ENCODE measurements at places on chromosomes 13 and 19.

DNA sequence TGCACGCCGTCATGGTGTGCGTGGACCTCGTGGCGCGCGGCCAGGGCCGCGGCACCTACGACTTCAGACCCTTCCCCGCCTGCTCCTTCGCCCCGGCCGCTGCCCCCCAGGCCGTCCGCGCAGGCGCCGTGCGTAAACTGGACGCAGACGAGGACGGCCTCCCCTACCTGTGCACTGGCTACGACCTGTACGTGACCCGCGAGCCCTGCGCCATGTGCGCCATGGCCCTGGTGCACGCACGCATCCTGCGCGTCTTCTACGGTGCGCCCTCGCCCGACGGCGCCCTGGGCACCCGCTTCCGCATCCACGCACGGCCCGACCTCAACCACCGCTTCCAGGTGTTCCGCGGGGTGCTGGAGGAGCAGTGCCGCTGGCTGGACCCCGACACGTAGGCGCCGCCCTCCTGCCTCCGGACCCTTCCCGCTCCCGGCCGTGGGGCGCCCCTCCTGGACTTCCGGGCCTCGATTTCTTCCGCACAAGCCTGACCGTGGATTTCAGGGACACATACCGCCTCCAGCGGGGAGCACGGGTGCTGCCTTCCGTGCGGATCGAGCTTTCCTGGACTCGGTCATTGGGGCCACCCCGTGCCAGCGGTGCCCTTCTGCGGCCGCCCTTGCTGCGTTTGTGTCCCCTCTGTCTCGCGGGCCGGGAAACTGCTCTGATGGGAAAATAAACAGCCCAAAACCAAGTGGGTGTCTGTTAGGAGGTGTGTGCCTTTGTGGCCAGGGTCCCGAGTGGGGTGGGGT, 7.7 kb downstream of the ADAT3 start:
- DNase-seq, result no peak

GRCh38 chr19:14395710-14396336, 14.6 kb downstream of the ADGRE5 start:
- DNase-seq, result no peak

DNA sequence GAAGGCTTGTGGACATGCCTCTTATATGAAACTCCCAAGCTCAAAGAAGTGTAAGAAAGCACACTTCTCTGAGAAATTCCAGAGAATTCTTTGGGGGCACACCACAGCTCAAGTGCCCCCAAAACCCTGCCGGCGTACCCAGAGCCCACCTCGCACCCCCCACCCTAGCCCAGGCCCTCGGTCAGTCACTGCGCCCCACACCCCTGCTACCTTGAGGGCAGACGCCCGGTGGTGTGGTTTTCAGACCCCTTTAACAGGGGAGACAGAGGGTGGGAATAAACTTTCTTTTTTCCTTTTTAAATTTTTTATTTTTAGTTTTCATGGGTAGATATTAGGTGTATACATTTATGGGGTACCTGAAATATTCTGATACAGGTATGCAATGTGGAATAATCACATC, 29.5 kb downstream of the PEPD start:
- DNase-seq, result no peak

DNA sequence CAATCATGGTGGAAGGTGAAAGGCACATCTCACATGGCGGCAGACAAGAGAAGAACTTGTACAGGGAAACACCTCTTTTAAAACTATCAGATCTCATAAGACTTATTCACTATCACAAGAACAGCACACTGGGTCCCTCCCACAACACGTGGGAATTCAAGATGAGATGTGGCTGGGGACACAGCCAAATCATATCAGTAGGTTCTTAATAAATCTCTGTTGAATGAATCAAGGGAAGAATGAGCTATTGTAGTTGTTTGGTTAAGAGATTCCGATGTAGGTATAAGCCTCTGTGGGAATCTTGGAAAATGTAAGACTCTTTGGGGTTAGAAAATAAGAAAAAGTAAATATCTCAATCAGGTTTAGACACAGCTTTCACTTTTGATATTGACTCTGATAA, 400.2 kb downstream of the KCNRG start:
- no peak for DNase-seq

DNA sequence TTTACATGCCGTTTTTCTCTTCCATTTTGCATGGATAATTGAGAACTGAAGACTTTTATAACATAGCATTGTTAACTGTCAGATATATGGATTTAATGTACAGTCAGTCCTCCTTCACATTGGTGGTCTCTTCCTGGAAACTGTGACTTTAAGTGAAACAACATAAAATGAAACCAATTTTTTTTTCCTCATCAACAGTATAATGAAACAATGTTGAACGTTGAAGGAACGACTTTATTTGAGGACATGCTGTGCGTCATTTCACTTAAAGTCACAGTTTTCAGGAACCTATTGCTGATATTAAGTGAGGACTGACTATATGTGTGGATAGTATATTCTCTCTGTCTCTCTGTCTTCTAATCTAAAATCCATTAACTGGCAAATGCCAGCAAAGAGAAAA, 54.8 kb downstream of the COG3 start:
- DNase-seq, result no peak

GRCh38 chr19:33794683-33795369, 1.8 kb upstream of the KCTD15 start:
- DNase-seq, result no peak

- DNase-seq, result no peak
These were observed 21.5 kb downstream of the NECTIN2 start for GRCh38 chr19:44867578-44867977.

GRCh38 chr19:47056411-47056810, 8.0 kb upstream of the TMEM160 start:
- no peak for DNase-seq

DNA sequence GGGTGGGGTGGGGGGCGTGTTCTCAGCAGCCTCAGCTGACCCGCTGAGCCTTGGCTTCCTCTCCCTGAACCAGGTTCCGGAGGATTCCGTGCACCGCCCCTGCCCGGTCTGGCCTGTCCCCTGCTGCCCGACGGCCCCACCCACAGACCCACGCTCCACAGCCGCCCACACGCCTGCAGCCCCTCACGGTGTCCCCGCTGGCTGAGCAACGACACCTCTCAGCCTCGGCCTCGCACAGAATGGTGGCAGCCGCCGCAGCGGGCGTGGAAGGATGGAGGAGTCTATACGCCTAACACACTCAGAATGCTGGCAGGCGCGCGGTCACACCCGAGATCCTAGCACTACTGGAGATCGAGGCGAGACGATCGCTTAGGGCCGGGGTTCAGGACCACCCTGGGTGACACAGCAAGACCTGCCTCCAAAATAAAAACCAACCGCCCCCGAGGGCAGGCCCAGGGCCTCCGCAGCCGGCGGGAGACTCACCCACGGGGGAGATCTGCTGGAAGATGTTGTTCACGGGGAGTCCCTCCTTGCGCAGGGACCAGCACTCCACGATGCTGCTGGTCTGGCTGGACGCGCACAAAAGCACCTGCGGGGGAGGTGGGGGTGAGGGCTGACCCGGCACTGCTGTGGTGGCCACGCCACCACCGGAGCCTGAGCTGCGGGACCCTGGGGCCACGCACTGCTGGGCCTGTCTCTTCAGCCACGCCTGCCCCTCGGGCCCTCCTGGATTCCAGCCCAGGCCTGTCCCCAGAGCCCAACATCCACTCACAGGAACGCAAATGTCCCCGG, 8.4 kb downstream of the MED16 start:
- DNase-seq, result no peak

- DNase-seq, result no peak
These were observed 91.0 kb downstream of the UFM1 start for GRCh38 chr13:38440666-38441065.

- no peak for DNase-seq
These were observed 1.0 kb upstream of the PCDH8 start for GRCh38 chr13:52849291-52850071.

DNA sequence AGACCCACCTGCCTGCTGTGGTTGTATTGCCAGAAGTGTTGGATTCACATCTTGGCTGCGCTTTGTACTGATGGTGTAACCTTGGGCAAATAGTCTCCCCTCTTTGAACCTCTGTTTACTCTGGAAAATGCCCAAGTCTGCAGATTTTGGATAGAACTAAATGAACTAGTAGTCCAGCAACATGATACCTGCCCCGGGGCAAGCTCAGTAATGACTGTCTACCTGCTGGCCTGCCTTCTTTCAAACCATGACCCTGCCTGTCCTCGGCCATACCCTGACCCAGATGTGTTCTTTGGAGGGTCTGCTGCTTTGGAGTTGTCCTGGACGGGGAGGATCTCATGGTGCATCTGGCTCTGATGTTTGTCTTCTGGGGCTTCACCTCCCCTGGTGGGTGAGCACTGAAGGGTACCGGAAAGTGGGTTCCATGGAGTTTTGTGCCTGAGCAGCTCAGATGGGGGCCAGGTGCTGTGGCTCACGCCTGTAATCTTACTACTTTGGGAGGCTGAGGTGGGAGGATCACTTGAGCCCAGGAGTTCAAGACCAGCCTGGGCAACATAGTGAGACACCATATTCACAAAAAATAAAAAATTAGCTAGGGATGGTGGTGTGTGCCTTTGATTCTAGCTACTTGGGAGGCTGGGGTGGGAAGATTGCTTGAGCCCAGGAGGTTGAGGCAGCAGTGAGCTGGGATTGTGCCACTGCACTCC, 59.5 kb downstream of the TNFRSF19 start:
- DNase-seq, result no peak

DNA sequence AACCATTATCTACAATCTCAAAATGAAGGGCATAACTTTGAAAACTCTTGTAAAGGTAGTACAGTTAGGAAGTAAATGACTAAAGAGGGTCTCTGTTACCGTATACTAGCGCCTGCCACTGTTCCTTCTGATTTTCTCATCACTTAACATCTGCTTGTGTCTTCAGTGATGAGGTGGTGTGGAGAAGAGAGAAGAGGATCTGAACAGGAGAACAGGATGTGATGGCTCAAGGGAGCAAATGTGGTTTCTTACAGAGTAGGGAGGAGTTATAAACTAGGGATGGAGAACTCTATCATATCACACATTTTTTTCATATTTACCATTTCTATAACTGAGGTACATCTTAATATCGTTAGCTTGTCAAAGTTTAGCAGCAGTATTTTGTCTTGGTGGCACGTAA, 1.1 kb downstream of the KCTD4 start:
- DNase-seq, result no peak

DNA sequence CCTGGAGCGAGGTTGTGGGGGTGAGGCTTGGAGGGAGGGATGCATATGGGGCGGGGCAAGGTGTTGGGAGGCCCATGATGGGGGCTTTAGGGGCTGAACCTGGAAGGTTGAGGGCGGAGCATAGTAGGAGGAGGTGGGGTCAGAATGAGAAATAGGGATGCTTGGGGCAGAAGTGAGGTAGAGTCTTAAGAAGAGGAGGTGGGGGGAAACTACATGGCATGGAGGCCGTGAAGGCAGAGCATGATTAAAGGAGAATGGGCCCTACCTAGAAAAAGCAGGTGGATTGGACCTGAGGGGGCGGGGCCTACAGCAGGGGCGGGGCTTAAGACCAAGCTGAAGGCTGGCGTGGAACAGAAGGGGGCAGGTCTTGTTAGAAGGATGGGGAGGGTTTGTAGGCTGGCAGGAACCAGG, 799 bp downstream of the NR1H2 start:
- DNase-seq, result no peak

DNA sequence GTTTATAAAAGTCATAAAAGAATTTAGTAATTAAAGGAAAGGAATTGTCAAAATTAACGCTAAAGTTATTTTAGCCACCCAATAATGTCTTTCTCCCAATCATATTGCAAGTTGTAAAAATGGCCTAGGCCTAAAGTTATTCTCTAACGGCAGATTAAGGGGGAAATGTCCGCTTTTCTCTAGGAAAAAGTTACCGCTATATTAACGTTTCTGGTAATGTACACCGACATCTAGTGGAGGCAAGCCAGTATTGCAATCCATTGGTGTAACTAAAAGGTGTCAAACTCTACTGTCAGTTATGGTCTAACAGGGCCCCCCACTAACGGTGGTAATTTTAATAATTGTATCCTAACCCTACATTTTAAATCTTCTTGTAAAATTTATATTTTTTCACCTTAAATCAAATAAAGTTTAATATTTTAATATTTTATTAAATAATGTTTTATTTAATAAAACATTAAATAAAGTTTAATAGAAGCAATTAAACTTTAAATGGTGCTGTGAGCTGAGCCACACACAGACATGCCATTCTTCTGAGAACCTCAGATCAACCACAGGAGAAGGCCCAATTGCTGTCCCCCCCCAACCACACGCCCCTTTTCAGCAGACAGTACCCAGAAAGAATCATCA, 35.9 kb upstream of the ZSCAN5A start:
- no peak for DNase-seq

DNA sequence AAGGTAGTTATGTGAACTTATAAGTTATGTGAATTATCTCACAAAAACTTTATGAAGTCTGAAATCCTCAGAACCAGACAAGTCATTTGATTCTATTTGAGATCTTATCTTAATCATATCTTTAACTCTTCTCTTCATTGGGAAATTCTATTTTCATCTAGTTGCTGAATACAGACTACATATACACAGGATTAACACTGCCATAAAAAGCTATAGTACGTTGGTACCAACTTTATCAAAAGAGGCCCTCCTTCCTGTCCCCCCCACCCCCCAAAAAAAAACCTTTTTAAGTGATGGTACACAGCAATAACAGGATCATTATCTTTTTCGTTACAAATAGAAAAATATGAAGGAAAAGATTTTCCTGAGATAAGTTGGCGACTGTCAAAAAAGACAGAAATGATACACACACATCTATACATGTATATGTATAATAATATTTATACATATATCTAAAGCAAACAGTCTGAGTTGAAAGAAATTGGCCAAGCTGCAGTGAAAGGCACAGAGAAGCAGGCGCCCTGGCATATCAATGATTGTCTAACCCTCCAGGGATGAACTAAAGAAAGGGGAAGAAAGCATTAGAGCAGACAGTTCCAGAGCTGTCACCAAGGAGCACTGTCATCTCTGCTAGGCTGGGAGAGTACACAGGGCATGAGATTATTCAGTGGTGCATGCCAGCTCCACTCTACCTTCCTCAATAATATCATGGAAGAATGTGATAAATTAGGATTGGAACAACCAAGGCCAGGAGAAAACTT, 116.7 kb downstream of the KLF12 start:
- DNase-seq, result no peak

- DNase-seq, result peak; percentile 80
These were observed 39.1 kb upstream of the TFDP1 start for GRCh38 chr13:113545455-113545930.

GRCh38 chr13:54185101-54185500, 1156.5 kb downstream of the OLFM4 start:
- DNase-seq, result no peak

- no peak for DNase-seq
These were observed 1705.5 kb downstream of the SLITRK1 start for GRCh38 chr13:82176751-82177150.

- no peak for DNase-seq
These were observed 30.7 kb downstream of the CEACAM1 start for GRCh38 chr19:42497492-42498168.

GRCh38 chr13:19159761-19160420, 21.7 kb downstream of the TUBA3C start:
- peak; percentile 60 for DNase-seq

- no peak for DNase-seq
These were observed 7.3 kb upstream of the PSMD8 start for GRCh38 chr19:38367041-38367440.

- no peak for DNase-seq
These were observed at the start of gene CACNA1A for GRCh38 chr19:13506471-13506820. TSS of gene CACNA1A (minus strand) at chr19:13506479. CDS start at chr19:13506224, 255 bp downstream.
